Stimulated activated CD4-positive, alpha-beta T cell treated with anti-CD3 and anti-CD28 coated beads, Interleukin-15, amount 100 ng/mL, for 48 hours (primary cell): ENCODE measurements at places on chromosomes 3 and 15.

GRCh38 chr3:11661827-11662226 lies 18.1 kb upstream of the VGLL4 start:
- DNase-seq: no peak

- no peak for DNase-seq
Measured at GRCh38 chr3:196969134-196969659, 564 bp upstream of the PIGZ start.

DNA sequence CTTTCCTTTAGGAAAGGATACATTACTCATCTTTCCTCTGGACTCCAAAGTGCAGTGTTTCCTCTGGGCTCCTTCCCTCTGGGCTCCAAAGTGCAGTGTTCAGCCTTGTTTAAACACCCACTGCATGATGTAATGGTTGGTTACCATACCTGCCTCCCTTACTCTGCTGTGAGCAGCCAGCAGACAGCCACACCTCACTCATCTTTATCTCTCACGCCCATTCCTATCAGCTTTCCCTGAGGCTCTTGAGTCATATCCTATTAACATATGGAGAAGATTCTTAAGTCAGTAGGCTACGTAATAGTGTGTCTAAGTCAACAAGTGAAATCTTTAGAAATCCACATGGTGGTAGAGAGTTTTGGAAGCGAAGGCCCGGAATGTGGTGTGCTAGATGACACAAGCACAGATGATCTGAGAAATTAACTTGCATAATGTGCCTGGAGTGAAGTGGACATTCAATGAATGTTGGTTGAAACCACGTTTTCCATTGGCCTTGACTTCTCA lies 97.2 kb upstream of the CTNNB1 start:
- DNase-seq: no peak

DNA sequence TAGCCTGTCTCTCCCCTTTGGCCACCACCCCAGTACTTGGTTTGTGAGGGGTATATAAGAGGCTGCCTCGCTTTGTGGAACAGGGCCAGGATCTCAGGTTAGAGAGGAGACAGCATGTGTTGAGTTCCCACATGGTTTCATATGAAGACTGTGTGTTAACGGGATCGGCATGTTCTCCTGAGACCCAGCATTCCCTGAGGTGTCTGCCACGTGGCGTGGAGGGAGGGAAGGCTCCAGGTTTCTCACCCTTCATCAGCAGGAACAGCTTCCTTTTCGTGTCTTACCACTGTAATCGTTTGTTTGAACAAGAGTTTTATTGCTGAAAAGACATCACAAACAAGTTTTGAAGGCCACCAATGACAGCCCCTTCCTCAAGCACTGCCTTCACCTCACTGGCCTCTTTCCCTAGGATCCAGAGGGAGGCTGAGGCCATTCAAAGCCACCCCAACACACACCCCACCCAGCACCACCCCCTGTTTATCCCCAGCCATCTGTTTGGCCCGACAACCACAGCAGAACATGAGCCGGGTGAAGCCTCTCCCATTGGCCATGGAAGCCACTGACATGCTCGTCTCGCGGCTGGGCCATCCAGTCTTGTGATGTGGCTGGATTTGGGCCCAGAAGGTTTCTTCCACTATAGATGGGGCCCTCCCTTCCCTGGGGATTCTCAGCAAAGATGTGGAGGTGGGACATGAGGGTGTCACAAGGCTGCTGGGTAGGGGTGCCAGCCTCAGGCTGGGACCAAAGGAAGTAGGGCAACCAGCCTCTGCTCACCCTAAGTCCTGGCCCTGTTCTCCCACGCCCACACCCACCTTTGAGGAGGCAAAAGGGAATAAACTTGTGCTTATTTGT lies 10.0 kb downstream of the BHLHE40 start:
- no peak for DNase-seq

DNA sequence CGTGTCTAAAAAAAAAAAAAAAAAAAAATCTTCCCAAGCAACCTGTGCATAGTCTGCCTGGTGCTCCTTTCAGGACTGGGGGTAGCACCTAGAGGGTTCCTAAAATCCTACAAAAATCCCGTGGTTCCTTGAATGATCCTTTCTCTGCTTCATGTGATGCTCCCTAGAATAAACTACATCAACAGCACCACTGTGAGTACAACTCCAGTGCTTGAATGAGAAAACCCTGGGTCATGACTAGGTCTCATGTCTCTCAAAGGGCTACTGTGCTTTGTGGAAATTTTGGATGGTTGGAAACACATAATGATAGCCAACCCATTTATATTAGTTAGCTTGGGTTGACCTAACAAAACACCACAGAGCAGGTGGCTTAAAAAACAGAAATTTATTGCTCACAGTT lies 243.5 kb downstream of the OPA1 start:
- DNase-seq: no peak

DNA sequence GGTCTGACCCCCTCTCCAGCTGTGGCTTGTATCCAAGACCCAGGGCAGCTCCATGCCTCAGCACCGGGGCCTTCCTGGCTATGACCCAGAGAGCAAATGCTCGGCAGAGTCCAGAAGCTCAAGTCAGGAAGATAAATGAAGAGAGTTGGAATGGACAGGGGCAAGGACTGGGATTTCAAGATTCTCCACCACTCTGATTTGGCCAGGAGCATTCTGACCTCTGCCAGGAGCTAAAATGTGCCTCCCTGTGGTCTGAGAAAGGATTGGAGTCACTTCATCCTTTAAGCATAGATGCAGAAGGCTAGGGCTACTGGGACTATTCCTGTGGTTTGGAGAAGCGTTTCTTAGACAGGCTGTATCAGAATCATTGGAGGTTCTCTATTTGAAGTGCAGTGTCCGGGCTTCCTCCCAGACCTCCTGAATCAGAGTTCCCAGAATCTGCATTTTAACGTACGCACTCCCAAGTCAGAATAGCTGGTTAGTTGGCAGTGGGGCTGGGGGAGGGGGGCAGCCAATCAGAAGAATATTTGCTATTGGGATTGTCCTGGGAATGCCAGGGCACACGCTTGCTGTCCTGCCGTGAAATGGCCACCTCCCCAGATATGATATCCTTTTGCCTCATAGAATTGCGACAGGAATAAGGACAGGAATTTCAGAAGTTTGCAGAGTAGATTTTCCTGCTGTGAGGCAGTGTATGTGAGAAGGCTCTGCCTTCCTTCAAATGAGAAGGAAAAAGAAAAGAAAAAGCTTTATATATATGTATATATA lies 57.4 kb downstream of the HRH1 start:
- DNase-seq: no peak
